ENCODE measurements at places on chromosomes 1 and 21.

DNA sequence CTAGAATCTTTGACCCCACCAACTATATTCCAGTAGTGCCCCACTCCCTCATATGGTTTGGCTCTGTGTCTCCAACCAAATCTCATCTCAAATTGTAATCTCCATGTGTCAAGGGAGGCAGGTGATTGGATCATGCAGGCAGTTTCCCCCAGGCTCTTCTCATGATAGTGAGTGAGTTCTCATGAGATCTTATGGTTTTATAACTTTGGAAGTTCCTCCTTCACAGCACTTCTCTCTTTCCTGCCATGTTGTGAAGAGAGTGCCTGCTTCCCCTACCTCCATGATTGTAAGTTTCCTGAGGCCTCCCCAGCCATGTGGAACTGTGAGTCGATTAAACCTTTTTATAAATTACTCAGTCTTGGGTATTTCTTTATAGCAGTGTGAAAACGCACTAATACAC lies 7.7 kb upstream of the SAMD13 start:
- DNase-seq: no peak

GRCh38 chr1:215779729-215780128 lies 212.6 kb downstream of the KCTD3 start:
- DNase-seq: no peak

DNA sequence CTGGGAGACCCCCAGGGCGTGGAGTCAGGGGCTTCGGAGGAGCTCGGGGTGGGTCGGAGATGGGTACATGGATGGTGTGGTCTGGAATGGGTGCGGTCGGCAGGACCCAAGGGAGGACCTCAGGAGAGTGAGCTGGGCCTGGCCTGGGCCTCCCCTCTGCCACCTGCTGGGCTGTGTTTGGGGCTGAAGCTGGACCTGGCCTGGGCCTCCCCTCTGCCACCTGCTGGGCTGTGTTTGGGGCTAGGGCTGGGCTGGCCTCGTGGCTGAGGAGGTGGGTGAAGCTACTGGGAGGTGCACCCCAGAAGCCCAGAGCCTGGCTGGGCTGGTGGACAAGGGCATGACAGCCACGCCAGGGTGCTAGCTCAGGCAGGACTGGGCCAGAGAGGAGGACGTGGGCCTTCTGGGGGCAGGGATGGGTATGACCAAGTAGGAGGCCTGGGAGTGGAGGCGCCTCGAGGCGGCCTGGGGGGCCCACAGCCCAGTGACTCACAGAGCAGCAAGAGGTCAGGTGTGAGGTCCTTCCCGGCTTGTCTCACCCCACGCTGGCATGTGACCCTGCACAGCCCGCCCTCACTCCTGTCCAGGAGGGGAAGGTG lies 14.5 kb downstream of the SAMD11 start:
- no peak for DNase-seq

GRCh38 chr1:25572708-25573590 lies 29.5 kb downstream of the LDLRAP1 start:
- DNase-seq: peak; percentile 38

DNA sequence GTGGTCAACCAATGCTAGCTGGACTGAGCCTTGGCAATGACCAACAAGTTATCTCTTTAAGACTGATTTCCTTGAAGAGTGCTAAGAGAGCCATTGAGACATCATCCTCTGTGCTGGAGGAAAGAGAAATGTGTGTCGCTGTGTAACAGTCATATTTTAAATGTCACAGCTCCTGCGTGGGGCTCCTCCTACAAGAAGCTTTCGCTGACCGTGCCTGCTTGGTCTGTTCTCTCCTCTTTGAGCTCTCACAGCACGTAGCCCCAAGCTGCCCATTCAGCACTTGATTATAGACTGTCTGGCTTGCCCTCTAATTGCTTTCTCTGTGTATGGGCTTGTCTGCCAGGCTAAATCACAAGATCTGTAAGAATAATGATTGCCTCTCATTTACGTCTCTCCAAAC lies 221.3 kb downstream of the FOXD2 start:
- DNase-seq: no peak

DNA sequence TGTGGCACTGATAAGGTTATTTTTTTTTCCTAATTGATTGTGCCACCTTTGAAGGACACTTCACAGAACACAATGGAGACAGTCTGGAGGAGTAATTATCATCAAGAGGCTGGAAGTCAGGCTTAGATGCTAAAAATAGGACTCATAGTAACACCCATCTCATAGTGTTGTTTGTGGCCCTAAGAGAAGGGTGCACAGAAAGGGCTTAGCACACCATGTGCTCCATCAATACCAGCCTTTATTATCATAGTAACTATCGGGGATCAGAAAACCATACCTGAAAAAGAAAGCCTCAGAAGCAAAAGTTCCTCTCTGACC lies 11.9 kb downstream of the NIPAL3 start:
- no peak for DNase-seq

- DNase-seq: no peak
Measured at GRCh38 chr1:55448261-55448660, 233.1 kb upstream of the USP24 start.

DNA sequence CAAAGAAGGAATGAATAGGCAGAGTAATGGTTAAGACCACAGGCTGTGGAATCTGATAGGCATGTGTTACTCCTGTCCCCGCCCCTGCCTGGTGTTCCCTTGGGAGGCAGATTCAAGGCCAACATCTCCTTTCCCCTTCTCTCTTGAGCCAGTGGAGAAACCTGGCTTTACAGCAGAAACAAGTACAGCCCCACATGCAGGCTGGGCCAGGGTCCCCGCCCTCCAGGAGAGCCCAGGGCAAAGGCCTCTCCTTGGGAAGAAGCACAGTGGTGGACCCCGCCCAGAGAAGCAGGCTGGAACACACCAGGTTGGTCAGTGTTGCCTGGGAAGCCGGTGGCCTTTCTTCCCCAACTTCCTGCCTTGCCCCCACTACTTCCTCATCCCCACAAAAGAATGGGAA lies 6.8 kb downstream of the C1orf167 start:
- DNase-seq: no peak

DNA sequence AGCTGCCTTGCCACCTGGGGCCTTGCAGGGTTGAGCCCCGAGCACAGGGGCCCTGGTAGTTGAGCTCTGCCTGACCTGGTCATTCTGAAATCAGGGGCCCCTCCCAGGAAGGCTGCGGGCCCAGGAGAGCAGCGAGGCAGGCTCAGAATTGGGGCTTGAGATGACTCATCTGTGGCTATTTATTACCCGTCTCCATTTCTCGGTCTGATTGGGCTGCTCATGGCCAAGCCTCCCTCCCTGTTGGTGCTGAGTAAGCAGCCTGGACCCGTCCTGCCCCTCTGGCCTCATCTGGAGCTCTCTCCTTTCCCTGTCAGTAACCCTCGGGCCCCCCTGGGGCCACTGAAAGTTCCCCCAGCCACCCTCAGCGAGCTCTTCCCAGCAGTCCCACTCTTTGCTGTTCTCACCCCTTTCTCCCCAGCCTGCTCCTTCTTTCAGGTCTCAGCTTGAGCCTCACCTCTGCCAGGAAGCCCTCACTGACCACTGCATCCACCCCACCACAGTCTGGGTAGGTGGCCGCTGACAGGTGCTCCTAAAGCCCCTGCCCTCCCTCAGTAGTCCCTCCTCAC lies 11.0 kb upstream of the TNFRSF8 start:
- no peak for DNase-seq

DNA sequence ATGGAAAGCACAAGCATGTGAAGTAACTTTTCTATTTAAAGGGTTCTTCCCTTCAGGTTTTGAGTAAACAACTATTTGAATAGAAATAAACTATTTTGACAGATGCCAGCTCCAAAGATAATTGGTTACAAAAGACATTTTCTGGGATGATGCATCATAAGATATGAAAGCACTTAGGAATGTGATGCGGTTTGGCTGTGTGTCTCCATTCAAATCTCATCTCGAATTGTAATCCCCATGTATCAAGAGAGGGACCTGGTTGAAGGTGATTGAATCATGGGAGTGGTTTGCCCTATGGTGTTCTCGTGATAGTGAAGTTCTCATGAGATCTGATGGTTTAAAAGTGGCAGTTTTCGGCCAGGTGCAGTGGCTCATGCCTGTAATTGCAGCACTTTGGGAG lies 6.4 kb downstream of the DISP1 start:
- DNase-seq: no peak

GRCh38 chr1:225479996-225480720 lies 52.3 kb upstream of the LBR start:
- no peak for DNase-seq

DNA sequence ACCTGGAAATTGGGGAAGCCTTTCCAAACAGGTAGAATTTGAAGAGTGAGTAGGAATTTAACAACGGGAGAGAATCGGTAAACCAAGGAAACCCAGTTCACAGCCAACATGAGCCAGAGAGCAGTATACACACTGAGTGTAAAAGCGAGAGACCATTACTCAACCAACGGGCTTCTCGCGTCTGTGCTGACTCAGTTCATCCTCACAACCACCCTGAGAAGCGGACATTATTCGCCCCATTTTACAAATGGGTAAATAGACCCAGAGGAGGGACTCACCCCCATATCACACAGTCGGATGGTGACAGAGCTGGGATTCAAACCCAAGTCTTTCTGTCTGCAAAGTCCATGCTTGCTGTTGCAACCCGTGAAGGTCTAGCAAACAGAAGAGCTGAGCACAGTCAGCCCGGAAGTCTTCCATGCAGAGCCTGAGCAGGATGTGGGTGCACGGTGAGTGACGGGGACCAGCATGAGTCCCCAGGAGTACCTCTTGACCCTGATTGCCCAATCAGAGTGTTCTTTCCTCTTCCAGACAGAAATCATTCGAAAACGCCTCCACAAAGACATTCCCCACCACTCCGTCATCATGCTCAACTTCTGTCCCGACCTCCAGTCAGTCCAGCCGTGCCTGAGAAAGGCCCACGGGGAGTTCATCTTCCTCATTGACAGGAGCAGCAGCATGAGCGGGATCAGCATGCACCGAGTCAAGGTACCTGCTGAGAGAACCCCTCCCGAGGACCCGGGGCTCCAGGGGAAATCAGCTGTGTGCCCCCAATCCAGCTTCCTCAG lies 32.3 kb downstream of the VWA5B1 start:
- no peak for DNase-seq

DNA sequence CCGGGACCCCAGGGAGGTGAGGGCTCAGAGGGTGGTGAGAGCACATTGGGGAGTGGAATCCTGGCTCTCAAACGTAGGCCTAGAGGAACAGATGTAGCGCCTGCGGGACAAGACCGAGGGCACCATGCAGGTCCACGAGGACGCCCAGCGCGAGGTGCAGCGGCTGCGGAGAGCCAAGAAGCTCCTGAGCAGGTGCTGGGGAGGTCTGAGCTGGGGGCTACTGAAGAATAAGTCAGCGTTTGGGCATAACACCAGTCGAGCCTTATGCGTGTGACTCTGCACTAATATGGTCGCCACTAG lies 2.6 kb upstream of the NBPF3 start:
- DNase-seq: no peak

- no peak for DNase-seq
Measured at GRCh38 chr21:21806711-21807597, 808.7 kb downstream of the NCAM2 start.

DNA sequence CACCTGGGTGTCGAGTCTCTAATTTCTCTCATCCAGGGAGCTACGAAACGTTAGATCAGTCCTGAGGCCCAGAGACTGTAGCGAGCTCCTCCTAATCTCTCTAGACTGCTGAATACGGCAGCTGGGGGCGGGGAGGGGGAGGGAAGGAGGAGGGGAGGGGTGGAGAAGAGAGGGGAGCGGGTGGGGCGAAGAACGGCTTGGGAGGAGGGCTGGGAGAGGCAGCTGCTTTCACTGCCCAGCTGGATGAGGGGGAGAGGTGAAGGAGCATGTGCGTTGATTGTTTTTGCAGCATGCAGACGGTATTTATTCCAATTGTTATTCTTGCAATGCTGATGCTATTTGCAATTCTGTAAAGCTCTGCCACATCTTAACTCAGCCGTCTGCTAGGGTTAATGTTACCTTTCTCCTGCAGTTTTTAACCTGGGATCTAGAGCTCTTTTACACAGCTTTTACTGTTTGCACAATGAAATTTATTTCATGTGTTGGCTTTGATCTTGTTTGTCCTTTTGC lies 790 bp downstream of the DNAJC6 start:
- DNase-seq: no peak

DNA sequence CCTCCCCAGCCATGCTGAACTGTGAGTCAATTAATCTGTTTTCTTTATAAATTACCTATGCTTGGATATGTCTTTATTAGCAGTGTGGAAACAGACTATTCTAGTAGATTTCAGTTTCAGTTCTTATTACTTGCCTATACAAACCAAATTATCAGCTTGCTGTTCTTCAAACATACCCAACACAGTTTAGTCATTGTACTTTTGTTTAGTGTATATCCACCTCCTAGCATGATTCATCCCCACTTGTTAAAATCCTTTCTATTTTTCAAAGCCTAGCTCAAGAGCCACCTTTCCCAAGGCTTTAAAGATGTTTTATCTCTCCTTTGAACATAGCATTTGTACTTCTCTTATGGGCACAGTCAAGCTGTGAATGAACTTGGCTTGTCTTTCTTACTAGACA lies 195.6 kb upstream of the ZRANB2 start:
- DNase-seq: no peak

DNA sequence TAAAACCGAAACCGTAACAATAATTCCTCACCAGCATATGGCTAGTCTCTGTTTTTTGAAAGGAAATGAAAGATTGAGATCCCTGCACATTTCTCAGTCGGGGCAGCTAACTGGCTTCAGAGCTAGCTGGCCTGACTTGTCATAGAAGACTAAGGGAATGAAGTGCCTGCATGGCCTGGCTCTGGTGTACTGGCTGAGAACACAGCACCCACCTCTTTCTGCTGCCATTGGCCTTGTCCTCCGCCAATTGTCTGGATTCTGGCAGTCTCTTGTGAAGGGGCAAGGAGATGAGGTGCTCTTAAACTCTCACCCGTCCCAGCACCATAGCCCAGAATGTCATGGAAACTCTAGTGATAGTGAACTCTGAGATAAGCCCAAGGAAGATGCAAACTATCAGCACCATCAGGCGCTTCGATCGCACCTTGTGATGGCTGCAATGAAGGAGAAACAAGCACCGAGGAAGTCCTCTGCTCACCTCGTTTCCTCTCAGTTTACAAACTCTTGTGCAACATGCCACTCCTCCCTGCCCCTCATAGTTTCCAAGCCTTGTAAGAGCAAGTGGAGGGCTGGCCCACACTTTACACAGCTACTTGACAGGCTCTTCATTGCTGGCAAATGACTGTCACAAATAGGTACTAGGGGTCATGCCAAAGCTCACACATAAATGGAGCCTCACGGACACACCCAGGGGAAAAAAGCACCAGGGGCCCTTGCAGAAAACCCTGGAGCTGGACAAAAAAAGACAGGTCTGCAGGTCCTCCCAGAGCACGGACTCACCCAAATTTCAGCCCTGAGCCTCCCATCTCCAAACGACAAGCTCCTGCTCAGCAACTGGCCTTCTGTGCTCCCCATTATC lies 16.4 kb downstream of the INPP5B start:
- DNase-seq: no peak

DNA sequence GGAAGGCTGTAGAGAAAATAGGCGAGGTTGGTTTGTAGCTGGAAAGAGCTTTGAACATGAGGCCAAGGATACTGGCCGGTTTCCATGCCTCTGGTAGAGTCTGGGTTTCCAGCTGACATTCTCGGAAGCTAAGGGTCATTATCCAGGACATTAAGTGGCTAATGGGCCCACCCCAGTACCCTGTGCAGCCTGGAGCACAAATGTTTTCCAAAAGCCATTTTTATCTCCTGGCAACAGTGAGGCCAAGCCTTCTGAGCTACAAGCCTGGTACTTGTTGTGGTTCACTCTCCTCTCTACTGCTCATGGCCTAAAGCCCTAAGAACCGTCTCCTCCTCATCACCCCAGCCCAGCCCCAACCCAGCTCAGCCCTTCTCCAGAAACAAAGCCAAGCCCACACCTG lies 122.9 kb downstream of the DMRTA2 start:
- DNase-seq: no peak

Data from T-helper 17 cell (primary cell).